ENCODE measurements at places on chromosomes 7 and 10.

GRCh38 chr7:132709971-132710567 is 133.8 kb upstream of the PLXNA4 start:
- DNase-seq: no peak

GRCh38 chr7:83472376-83472775 is 176.6 kb downstream of the SEMA3E start:
- DNase-seq: no peak

- DNase-seq: no peak
These were observed 15.6 kb downstream of the PDAP1 start for GRCh38 chr7:99392659-99393354.

- no peak for DNase-seq
These were observed 255.7 kb upstream of the SORCS1 start for GRCh38 chr10:107420196-107420595.

- no peak for DNase-seq
These were observed 97.2 kb upstream of the PODXL start for GRCh38 chr7:131653418-131654248.

DNA sequence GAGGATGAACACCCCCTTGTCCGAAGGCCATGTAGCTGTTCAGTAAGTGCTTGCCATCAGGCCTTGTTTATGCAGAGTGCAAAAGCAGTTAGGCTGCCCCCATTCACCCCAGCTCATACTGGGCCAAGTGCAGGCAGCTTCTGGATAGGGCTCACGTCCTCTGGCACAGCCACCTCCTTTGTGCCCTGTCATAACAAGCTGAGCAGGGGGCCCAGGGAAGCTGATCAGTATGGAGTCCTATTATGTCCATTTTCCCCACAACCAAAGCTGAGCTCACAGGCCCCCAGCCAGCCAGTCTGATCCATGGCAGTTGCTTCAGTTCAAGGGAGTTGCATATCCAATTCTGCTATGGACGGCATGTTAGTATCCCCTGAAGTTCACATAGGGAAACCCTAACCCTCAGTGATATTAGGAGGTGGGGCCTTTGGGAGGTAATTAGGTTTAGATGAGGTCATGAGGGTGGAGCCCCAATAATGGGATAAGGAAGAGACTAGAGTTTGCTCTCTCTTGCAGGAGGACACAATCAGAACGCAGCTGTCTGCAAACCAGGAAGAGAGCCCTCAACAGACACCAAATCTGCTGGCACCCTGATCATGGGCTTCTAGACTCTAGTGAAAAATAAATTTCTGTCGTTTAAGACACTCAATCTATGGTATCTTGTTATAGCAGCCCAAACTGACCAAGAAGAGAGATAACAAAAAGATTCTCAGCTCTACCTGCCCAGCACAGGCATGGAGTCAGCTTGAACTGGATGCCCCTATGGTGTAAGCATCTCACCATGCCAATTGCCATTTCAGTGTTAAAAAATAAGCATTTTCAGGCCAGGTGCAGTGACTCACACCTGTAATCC is 155.9 kb downstream of the FGFR2 start:
- no peak for DNase-seq

GRCh38 chr7:49483142-49483541 is 290.3 kb upstream of the VWC2 start:
- DNase-seq: peak; percentile 2

DNA sequence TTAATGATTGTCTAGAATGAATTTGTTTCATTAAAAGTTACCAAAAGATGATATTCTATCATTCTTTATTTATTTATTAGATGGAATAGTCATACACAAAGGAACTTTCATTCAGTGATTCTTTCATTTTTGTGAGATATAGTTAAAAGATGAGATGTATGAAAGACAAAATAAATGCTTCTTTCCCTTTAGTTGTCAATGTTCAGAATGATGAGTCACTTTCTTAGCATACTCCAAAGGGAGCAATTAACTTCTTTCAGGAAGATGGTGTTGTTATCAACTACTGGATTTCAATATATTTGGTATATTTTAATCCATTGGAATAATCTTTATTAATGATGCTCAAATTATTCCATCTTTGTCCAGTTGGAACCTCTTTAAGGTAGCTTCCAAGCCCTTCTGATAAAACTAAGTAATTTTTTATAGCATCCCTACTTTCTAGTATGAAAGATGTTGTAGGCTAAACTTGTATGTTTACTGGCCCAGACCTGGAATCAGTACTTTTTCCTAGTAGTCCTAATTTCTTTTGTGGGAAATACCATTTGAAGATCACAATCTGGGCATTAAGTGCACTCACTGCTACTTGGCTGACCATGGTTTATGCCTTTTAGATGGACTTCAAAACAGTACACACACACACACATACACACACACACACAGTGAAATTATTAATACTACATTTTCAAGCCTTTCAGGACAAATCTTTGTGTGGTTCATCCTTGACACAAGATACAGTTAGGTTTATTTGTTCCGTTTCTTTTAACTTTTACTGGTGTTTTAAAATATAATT is 2.5 kb downstream of the GIMAP7 start:
- no peak for DNase-seq

GRCh38 chr7:4190010-4190981 is 491.8 kb upstream of the FOXK1 start:
- no peak for DNase-seq

DNA sequence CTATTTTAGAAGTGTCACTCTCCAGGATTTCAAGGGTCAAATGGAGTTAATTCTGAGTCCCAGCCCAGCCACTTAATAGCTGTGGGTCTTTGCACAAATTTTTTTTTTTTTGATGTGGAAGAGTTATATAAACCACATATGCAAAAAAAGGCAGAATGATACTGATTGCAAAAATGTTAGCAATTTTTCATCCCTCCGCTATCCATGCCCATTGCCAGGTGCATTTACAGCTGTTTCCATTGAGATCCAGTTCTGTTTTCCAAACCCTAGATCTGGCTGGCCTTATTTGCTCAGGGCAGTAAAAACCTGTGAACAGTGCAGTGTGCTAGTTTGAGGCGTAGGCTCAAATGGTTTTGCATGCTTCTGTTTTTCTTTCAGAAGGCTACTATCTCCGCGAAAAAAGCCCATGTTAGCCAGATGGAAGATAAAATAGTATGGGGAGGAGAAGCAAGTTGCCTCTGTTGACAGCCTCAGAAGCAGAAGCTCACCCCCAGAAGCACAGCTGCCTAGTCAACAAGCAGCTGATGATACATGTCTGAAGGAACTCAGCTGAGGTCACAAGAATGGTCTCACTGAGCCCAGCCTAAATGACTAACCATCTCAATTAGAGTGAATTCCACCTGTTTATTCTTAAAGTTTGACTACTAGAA is 997 bp upstream of the ZNF138 start:
- no peak for DNase-seq

DNA sequence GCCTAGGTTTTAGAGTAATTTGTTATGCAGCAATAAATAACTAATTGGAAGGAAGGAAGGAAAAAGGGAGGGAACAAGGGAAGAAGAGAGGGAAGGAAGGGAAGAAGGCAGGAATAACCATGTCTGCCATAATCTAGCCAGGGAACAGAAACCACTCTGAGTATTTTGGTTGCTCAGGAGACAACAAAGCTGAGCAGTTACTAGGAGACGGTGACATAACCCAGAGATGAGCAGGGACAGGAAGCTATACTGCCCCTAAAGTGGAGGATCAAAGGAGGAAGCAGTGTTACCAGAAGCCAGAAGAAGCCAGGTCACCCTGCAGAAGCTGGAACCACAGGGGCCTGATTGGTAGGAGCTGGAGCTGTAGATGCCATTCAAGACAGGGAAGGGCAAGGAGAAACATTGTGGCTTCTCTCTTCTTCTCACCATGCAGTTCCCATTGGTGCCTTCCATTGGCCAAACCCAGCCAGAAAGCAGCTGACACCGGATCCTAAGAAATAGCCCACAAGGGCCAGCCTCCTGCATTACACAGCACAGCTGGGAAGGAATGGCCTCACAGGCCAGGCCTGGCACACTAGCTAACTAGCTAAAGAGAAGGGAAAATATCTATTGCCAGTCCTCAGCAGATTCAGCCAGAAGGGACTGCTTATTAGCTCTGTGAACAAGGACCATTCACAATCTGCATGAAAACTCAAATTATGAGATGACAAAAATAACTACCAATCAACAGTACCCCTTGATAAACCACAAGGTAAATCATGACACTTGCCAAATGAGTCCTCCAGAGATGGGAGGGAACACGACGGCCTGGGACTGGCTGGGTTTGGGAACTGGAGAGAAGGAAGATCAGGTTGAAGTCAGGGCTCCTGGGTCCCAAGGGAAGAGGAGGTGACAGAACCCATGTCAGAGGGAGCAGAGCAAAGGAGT is 184.5 kb upstream of the NFE2L3 start:
- no peak for DNase-seq

DNA sequence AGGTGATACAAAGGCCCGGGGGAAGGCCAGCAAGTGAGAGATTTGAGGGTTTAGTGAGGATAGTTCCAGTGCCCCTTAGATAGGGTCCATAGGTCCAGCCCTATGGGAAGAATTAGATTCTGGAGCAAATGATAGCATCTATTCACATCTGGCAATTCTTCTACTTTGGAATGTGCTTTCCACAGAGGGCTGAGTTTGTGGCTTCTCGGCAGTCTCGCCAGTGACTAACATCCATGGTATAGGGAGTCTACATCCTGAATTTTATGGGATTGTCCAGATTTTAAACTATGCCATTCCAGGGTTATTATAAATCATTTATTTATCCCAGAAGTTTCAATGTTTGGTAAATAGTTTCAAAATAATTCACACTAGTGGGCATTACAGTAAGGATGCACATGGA is 207.3 kb upstream of the ADO start:
- DNase-seq: no peak

GRCh38 chr7:51230723-51231122 is 85.9 kb downstream of the COBL start:
- no peak for DNase-seq

DNA sequence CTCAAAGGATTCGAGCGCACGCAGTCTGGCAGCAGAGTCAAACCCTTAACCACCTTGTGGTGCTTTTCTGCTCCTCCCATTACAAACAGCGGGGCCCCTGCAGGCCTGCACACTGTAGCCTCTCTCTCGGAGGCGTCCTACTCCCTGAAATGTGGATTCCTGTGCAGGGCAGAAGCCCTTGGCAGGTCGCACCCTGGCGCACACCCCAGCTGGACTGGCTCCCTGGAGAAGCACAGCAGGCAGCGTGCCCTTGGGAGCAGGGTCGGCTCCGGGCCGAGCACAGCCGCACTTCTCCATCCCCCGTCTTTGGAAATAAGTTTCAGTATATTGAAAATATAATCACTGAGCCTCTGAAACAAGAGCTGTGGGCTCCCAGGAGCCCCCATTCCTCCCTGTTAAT is 144.1 kb downstream of the C10orf105 start:
- no peak for DNase-seq

GRCh38 chr10:58723966-58724365 is 211.3 kb downstream of the BICC1 start:
- no peak for DNase-seq

DNA sequence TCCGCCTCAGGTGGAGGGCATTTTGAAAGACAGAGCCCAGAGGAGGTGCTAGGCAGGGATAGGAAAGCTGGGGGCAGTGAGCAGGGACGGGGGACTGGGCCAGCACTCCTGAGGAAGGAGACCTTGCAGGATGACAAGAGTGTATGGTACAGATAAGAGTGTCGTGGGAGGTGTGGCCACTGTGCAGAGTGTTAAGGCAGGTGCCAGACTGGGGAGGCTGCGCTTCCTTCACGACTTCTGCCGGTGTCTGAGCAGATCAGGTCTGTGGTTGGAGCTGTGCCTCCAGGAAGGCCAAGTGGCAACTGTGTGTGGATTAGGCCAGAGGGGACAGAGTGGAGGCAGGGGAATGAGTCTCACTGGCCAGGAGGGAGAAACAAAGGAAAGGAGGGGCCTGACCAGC is 161.7 kb downstream of the HIBADH start:
- no peak for DNase-seq

DNA sequence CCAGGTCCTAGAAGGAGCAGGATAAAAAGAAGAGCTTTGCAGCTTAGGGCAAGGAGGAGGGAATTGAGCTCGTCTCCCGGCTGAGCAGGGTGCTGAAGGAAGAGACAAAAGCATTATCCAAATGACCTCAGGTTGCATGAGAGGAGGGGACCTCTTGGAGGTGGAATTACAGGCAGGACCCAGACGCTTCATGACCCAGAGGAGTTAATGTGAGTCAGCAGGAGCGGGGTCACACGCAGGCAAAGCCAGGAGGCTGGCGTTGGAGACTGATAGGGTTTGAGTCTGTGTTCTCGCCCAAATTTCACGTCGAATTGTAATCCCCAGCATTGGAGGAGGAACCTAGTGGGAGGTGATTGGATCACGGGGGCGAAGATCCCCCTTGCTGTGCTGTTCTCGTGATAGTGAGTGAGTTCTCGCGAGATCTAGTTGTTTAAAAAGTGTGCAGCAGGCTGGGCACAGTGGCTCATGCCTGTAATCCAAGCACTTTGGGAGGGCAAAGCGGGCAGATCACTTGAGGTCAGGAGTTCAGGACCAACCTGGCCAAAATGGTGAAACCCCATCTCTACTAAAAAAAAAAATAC is 63.7 kb upstream of the AUTS2 start:
- no peak for DNase-seq
